ENCODE measurements at places on chromosomes 6 and 20.

GRCh38 chr6:12592634-12593033, 123.9 kb upstream of the PHACTR1 start:
- no peak for DNase-seq

GRCh38 chr20:57849121-57849520, 139.3 kb upstream of the PMEPA1 start:
- no peak for DNase-seq

- DNase-seq, result peak; percentile 16
Observed at GRCh38 chr6:149750136-149750609, 632 bp downstream of the PCMT1 start.

GRCh38 chr6:3297006-3297405, 38.3 kb downstream of the PSMG4 start:
- DNase-seq, result no peak

GRCh38 chr6:31903957-31904356, 2.1 kb upstream of the ZBTB12 start:
- no peak for DNase-seq

Data from stimulated activated CD4-positive, alpha-beta T cell treated with anti-CD3 and anti-CD28 coated beads, Interleukin-1b, Interleukin-23, amount 100 ng/mL, for 1 hour (primary cell).